IMR-90 (cell line): ENCODE measurements at places on chromosomes 6 and 20.

DNA sequence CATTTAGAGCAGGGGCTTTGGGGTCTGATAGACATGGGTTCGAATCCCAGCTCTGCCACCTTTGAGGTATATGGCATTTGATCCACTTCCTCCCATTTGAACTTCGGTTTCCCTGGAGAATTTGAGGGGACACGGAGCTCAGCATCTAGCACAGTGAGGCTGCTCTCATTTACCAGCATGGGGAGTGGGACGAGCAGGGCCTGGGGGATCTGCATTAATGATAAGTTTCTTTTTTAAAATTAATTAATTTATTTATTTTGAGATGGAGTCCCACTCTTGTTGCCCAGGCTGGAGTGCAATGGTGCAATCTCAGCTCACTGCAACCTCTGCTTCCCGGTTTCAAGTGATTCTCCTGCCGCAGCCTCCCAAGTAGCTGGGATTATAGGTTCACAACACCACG lies 52.6 kb downstream of the VSTM2L start:
- no peak for DNase-seq

DNA sequence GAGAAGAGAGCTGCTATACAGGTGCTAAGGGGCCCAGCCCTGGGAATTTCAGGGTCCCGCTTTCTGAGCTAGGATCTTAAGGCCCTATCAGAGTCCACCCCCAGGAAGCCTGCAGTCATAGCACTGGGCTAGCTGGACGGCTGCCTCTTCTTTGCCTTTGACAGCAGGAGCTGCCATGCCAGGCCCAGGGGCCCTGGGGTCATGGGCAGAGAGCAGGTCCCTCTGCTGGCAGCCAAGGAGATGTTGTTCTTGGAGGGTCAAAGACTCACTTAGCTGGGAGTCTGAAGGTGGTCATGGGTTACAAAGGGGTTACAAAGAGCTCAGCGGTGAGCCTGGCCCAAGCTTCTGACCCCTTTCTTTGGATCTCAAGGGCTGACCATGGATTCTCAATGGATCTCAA lies 52.7 kb downstream of the RPP21 start:
- DNase-seq: no peak

DNA sequence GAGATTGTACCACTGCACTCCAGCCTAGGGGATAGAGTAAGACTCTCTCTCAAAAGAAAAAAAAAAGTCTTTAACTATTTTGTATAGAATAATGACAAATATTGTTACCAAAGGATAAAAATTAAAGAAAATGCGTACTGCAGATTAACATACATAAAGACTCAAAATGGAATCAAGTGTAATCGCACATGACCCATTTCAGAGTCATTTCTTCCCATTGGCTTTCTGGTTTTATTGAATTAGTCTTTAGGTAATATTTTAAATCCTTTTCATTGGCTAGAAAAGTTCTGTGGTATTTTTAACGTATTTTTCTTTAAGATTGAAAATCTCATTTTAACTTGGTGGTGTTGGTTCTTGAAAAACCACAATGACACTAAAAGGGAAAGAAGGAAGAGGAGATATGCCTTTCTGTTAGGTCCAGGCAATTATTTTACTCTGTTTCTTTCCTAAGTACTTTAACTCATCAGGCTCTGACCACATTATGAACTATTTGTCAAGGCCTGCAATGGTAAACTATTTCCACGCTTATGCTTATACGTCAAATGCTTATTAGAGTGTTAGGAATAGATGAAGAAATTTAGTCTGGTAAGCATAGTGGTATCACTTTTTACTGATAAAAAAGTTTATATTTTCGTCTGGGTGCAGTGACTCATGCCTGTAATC lies 52.3 kb downstream of the PLEKHG1 start:
- DNase-seq: no peak

GRCh38 chr6:37607944-37608343 lies 89.7 kb downstream of the MDGA1 start:
- DNase-seq: peak; percentile 57

DNA sequence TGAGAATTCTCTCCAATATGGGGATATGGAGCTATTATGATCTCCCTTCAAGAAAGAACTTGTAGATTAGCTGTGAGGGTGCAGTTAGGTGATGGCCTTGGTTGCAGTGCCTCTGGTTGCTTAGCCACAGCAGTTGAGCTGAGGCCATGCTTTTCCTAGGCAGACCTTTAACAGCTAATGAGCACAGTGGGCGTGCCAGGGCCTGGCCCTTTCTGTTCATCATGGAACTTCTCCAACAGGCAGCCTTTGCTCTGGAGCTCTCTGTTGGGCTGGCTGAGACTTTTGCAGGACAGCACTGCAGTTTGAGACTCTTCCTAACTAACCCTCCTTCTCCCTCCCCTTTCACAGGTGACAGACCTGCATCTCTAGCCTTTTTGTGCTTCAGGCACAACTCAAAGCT lies 39.7 kb upstream of the TMEM170B start:
- DNase-seq: no peak

GRCh38 chr20:38623061-38623460 lies 21.5 kb downstream of the ARHGAP40 start:
- no peak for DNase-seq

- DNase-seq: no peak
Observed at GRCh38 chr20:61299104-61299503, 47.0 kb downstream of the CDH4 start.
